Stimulated activated naive B cell treated with anti-CD40 and anti-IgM and Interleukin-4, amounts not matched to agents 10 μg/mL and 1 μg/mL and 100 μg/mL, for 72 hours (primary cell): ENCODE measurements at places on chromosomes 7 and 10.

DNA sequence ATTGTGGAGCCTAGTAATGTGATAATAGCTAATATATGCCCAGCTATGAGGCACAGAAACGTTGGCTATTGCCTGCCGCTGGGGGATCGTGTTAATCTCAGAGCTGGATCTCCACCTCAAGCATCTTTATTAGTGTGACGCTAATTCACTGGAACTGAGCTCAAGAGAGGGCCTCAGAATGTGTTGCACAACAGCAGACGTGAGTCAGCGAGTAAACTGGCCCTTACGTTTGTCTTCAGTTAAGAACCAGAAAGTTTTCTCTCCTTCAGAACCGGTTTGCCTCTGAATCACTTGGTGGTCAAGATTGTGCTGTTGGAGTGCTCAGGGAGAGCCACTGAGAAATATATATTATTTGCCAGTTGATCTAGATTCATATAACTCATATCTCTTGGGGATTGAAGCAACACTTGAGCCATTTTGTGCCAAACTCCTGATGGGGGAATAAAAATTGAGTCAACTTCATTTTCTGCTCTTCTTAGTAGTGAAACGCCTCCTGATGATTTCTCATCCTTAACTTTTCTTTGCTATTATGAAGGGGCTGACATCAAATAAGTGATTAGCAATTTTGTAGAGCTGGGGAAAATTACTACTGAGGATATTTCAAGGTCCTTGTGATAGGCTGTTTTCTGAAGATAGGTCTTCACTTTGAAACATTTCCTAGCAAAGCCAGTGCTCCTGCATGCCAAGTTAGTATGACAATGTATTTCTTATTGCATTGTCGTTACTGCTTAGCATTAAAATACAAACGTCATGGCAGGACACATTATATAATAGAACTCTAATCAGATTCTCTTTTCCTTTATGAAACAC, 22.3 kb downstream of the BZW2 start:
- no peak for DNase-seq
- H3K4me1 ChIP-seq = peaks cover 1% of the 10 kb centered on the region
- H3K4me3 ChIP-seq = no peak overlapping the region
- peaks cover 40% of the 10 kb centered on the region for H3K36me3 ChIP-seq
- no peaks in the 10 kb centered on the region for H3K27me3 ChIP-seq
- no peak overlapping the region for H3K27ac ChIP-seq

GRCh38 chr7:84194484-84195271, at the start of gene SEMA3A:
SEMA3A (minus strand) TSS chr7:84194789; CDS start chr7:84194586, 203 bp downstream.
- peaks cover 3% of the 10 kb centered on the region for H3K4me1 ChIP-seq
- H3K27me3 ChIP-seq = peaks cover 24% of the 10 kb centered on the region
- H3K36me3 ChIP-seq = no peaks in the 10 kb centered on the region
- peak within 1 kb of the TSS; percentile 74 for H3K4me3 ChIP-seq

DNA sequence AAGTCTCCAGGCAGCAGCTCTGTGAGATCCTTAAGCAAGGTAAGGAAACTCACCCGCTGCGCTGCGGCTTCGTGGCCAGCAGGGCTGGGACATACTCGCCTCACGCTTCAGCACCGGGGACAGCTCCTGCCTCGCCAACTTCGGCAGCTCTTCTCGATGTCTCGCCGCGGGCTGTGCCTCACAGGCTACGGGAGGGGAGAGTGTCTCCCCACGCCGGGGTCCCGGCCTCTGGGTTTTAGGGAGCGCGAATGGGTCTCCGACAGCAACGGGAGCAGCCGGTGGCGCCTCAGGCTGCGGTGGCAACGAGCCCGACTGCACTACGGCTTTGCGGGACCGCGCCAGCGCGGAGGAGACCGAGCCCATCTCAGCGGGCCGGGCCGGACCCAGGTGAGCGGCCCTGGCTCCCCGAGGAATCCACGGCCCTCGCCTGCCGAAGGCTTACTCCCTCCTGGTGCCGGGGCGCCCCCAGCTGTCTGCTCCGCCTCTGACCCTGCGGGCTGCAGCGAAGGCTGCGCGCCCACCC, 62.4 kb downstream of the LSM5 start:
- peak; percentile 44 for DNase-seq
- H3K27me3 ChIP-seq = peaks cover 53% of the 10 kb centered on the region
- peaks cover 5% of the 10 kb centered on the region for H3K36me3 ChIP-seq
- H3K27ac ChIP-seq = no peak overlapping the region
- H3K4me3 ChIP-seq = no peak overlapping the region

DNA sequence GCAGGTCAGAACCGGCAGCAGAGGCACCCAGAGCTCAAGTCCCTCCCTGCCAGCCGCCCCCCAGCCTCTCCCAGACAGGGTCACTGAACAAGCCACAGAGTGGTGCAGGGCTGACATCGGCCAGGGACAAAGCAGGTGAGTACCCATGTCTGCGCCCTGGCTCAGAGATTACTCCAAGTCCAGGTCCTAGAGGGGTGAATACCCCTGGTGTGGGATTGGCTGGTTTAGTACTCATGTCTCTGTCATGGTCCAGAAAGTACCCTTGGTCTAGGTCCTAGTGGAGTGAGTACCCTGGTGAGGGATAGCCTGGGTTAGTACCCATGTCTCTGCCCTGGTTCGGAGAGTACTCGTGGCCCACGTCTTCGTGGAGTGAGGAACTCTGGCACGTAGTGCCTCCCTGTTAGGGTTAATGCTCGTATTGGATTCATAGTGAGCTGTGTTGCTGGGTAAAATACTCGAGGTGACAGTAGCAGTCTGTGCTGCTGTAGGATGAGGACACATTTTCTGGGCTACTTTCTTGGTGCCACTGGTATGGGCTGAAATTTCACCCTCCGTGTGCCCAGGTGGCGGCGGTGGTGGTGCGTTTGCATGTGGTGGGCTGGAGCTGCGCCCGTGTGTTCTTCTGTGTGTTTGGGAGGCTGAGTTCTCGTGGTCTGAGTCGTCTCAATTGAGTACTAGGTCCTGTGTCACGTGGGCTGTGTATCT, 25.5 kb upstream of the KNDC1 start:
- no peak overlapping the region for H3K27ac ChIP-seq
- DNase-seq = no peak
- no peak overlapping the region for H3K4me3 ChIP-seq
- H3K4me1 ChIP-seq = peaks cover 14% of the 10 kb centered on the region
- no peaks in the 10 kb centered on the region for H3K36me3 ChIP-seq
- no peaks in the 10 kb centered on the region for H3K27me3 ChIP-seq

- peaks cover 39% of the 10 kb centered on the region for H3K4me1 ChIP-seq
- H3K27me3 ChIP-seq = no peaks in the 10 kb centered on the region
- H3K36me3 ChIP-seq = peaks cover 2% of the 10 kb centered on the region
These were observed 250.9 kb downstream of the PTEN start for GRCh38 chr10:88114368-88114767.

DNA sequence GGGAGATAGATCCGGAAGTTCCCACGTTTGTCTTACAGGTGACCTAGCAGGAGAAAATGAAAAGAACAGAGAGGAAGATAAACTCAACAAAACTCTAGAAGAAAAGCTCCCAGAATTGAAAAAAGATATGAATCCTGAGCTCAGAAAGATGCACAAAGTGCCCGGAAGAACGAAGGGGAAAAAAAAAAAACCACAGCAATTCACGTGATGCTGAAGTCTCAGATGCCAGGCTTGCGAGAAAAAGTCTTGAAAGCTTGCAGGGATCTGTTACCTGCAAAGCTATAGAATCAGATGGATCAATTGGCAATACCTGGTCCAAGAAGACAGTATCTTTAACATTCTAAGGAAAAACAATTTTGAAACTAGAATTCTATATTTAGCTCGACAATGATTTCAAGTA, 33.5 kb downstream of the CARD11 start:
- H3K27me3 ChIP-seq = no peaks in the 10 kb centered on the region
- peak overlapping the region; percentile 4 for H3K27ac ChIP-seq
- no peak overlapping the region for H3K4me3 ChIP-seq
- H3K36me3 ChIP-seq = peaks cover 43% of the 10 kb centered on the region
- DNase-seq = no peak

GRCh38 chr7:157219154-157219553, 80.4 kb downstream of the UBE3C start:
- peak overlapping the region; percentile 31 for H3K27ac ChIP-seq
- peaks cover 50% of the 10 kb centered on the region for H3K36me3 ChIP-seq
- peak; percentile 4 for DNase-seq
- no peak overlapping the region for H3K4me3 ChIP-seq
- H3K4me1 ChIP-seq = peaks cover 20% of the 10 kb centered on the region

DNA sequence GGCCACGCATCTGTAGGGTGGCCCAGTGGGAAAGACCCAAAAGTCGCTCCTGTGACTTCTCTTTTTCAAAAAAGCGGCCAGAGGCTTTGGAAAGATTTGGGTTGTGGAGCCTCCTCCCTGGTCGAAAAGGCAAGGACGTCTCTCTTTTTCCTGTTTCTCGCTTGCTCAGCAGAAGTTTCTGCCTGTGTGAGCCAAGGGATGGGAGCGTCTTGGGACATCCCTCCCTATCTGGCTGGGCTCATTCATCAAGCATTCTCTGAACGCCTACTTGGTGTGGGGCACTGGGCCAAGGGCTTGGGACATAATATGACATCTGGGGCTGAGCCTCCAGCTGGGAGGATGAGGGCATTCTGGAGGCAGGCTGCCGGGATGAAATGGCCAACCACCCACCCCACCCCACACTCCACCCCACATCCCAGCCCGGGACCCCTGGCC, 120.9 kb downstream of the C10orf105 start:
- no peak overlapping the region for H3K27ac ChIP-seq
- H3K27me3 ChIP-seq = no peaks in the 10 kb centered on the region
- no peak overlapping the region for H3K4me3 ChIP-seq
- no peak for DNase-seq

GRCh38 chr7:36002900-36003299, 150.2 kb upstream of the EEPD1 start:
- no peak overlapping the region for H3K4me3 ChIP-seq
- no peaks in the 10 kb centered on the region for H3K27me3 ChIP-seq
- DNase-seq = no peak
- H3K4me1 ChIP-seq = no peaks in the 10 kb centered on the region

DNA sequence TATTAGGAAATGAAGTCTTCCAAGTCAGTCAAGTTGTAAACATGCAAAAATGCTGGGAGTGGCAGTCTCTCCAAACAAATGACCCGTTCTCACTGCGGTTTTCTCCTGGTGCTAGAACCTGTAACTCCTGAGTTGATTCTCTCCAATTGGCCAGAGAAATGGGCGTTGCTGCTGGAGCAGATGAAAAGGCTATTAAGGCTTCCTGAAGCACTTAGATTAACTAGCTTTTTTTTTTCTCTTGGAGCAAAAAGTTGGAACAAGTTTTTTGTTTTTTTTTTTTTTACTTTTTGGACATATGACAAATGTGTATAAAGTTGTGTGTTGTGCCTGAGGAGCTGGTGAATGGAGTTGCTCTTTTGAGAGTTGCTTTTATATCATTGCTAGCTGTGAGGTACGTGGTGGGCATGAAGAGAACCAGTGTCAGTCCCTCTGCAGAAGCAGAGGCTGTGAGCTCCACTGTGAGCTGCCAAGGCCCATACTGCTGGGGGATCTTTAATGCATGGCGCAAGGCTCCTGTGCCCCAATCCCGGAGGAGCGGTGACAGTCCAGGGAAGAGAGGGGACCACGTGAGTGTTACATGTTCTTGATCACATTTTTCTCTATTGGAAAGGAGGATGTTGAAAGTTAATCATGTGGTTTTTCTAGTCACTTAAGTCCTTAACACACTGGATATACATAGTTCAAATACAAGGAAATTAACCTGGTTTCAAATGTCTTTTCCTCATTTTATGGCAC, 393.6 kb upstream of the GALNT17 start:
- DNase-seq = no peak
- H3K27me3 ChIP-seq = no peaks in the 10 kb centered on the region
- H3K36me3 ChIP-seq = no peaks in the 10 kb centered on the region
- no peak overlapping the region for H3K4me3 ChIP-seq
- no peak overlapping the region for H3K27ac ChIP-seq

DNA sequence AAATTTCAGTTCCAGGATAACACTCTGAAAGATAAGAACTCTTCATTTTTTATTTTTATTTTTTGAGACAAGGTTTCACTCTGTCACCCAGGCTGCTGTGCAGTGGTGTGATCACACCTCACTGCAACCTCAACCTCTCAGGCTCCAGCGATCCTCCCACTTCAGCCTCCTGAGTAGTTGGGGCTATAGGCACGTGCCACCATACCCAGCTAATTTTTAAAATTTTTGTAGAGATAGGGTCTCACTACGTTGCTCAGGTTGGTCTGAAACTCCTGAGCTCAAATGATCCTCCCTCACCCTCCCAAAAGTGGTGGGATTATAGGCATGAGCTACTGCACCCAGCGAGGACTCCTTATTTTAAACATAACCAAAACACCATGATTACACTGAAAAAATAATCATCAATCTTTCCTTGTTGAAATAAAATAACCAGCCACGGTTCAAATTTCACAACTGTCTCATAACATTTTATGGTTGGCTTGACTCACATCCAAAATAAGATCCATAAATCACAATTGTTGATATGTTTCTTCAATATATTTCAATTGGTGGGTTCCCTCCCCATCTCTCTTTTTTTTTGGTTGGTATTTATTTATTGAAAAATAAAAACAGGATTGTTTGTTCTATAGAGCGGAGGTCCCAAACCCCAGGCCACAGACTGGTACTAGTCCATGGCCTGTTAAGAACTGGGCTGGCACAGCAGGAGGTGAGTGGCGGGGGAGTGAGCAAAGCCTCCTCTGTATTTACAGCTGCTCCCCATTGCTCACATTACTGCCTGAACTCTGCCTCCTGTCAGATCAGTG, 60.1 kb upstream of the FAM171A1 start:
- DNase-seq = no peak
- no peaks in the 10 kb centered on the region for H3K36me3 ChIP-seq
- H3K4me1 ChIP-seq = peaks cover 11% of the 10 kb centered on the region
- H3K4me3 ChIP-seq = no peak overlapping the region
- H3K27me3 ChIP-seq = peaks cover 16% of the 10 kb centered on the region

DNA sequence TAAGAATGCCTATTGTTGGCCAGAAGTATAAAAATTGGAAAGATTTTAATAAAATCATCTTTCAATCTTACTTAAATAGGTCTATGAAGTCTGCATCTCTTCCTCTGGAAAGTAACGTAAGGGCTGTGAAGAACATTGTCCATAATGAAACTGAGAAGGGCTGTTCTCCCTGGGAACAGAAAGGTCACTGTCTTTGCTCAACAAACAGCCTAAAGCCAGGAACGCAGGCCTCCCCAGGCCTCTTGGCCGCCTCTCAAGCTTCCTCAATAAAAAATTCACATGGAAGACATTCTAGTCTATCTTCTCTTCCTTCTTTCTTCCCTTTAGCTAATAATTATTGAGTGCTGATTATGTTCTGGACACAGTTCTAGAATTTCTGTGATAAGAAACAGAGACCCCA, 9.1 kb upstream of the IDI2 start:
- H3K36me3 ChIP-seq = peaks cover 31% of the 10 kb centered on the region
- no peak overlapping the region for H3K27ac ChIP-seq
- H3K4me1 ChIP-seq = peaks cover 19% of the 10 kb centered on the region
- DNase-seq = no peak
- no peak overlapping the region for H3K4me3 ChIP-seq
- no peaks in the 10 kb centered on the region for H3K27me3 ChIP-seq

- no peaks in the 10 kb centered on the region for H3K27me3 ChIP-seq
- H3K36me3 ChIP-seq = no peaks in the 10 kb centered on the region
- no peak overlapping the region for H3K4me3 ChIP-seq
- no peak overlapping the region for H3K27ac ChIP-seq
- DNase-seq = no peak
- H3K4me1 ChIP-seq = no peaks in the 10 kb centered on the region
These were observed 17.4 kb downstream of the NEUROD6 start for GRCh38 chr7:31323101-31323500.

- H3K36me3 ChIP-seq = no peaks in the 10 kb centered on the region
- DNase-seq = no peak
- no peaks in the 10 kb centered on the region for H3K27me3 ChIP-seq
- H3K4me1 ChIP-seq = peaks cover 6% of the 10 kb centered on the region
- H3K27ac ChIP-seq = no peak overlapping the region
These were observed 6.7 kb upstream of the LRGUK start for GRCh38 chr7:134120405-134120804.

GRCh38 chr10:65194126-65194525, 1672.9 kb downstream of the REEP3 start:
- no peak for DNase-seq
- no peak overlapping the region for H3K4me3 ChIP-seq
- no peak overlapping the region for H3K27ac ChIP-seq
